Heart left ventricle (tissue), 16 donors: ENCODE measurements at places on chromosomes 4 and X. TPM values are rescaled to one million over a fixed set of nuclear protein-coding genes. Genes with fewer than 3 reads are reported as not detected.

Gene DCAF4L1
- total RNA-seq: 0.27 TPM

Gene SPANXN4
- not detected for total RNA-seq

GRCh38 chr4:13618212-13618806 is 9.2 kb downstream of the BOD1L1 start:
- DNase-seq: no peak

GRCh38 chr4:121726642-121727268 is 30.0 kb upstream of the ANXA5 start:
- DNase-seq: no peak

Gene PAGE4
- total RNA-seq: not detected

- no peak for DNase-seq
Measured at GRCh38 chrX:19628011-19628575, 112.8 kb upstream of the MAP3K15 start.
